ENCODE measurements at places on chromosomes 5 and 9. TPM values are rescaled to one million over a fixed set of nuclear protein-coding genes. Genes with fewer than 3 reads are reported as not detected.

DNA sequence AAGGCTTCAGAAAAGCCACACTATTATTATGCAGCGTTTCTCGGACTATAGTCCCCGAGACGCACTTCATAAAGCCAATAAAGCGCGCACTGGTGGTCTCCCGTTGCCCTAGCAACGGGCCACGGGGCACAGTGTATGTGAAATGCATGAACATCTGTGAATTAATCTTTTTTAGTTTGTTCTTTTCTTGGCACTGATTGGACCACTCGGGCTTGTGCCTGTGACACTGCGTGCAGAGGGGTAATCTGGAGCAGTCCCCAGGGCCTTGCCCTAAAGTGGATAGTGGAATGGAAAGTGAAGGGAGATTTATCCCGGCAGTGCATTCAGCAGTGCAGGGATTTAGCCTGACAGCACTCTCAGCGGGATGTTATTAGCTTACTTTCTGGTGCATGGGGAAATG, 92.1 kb downstream of the TLE4 start:
- peak; percentile 52 for DNase-seq

- DNase-seq: peak; percentile 69
Measured at GRCh38 chr5:124343451-124343867, 403.0 kb downstream of the ZNF608 start.

- no peak for DNase-seq
Measured at GRCh38 chr5:1484730-1485578, 38.8 kb downstream of the LPCAT1 start.

GRCh38 chr5:132000677-132001453, 10.6 kb downstream of the ACSL6 start:
- DNase-seq: no peak

DNA sequence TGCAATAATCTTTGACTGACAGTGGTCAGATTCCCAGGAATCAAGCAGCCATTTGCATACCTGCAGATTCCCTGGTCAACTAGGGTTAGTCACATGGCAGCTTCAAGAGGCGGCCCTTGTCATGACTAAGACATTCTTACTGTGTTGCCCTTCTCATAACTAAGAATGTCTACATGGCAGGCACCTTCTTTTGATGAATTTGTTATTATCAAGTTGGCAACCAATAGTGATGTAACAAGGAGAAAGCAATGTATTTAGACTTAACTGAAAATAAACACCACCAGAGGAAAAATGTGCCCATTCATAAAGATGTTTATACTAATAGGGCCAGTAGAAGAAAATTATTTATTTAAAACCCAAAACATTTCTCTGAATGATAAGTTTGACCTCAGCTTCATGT, 215.6 kb downstream of the TLE1 start:
- DNase-seq: no peak

- peak; percentile 15 for DNase-seq
Measured at GRCh38 chr9:19769213-19769612, 19.6 kb downstream of the SLC24A2 start.

GRCh38 chr9:37163299-37163698, 42.9 kb downstream of the ZCCHC7 start:
- DNase-seq: no peak

GRCh38 chr9:84659313-84659712, 10.2 kb upstream of the NTRK2 start:
- DNase-seq: no peak

DNA sequence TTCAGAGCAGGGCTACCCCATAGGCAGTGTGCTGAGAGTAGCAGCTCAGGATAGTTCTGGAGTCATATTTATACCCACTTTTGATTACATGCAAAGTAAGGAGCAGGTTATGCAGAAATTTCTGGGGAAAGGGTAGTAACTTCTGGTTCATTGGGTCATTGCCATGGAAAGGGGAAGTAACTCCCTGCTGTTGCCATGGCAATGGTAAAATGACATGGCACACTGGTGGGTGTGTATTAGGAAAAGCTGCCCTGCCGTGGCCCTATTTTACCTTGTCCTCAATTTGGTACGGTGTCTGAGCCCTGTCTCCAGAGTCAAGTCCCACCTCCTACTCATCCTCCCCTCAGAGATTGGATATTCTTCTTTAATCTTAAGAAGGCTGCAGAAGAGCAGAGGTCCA, 526.7 kb upstream of the TYRP1 start:
- DNase-seq: no peak

GRCh38 chr5:157855404-157855994, 3.4 kb downstream of the CLINT1 start:
- DNase-seq: peak; percentile 79

Gene ZBTB26
- total RNA-seq: 5.2 TPM

Gene CARTPT
- total RNA-seq: not detected

Gene FOXD4L4
- not detected for total RNA-seq

Data from GM23248 (cell line).